Activated CD4-positive, alpha-beta T cell treated with anti-CD3 and anti-CD28 coated beads, Interleukin-2, amount 50 U/mL, for 24 hours (primary cell): ENCODE measurements at places on chromosomes 1 and 21.

DNA sequence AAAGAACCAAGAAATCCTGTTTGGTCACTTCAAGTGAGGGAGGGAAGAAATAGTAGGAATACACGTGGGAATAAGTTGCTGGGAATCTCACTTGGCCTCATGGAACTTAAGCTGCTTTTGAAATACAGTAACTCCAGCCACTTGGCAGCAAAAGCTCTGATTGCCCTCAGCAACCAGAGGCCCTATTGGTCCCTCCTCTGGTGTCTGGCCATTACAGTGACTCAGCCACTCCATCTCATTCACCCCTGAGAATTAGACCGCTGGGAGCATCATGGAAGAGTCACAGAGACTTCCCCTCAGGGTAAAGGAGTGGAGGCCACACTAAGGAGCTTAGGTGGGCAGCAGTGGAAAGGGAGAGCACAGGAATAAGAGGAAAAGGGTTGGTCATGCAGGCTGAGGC lies 99.6 kb downstream of the ELAVL4 start:
- DNase-seq = no peak

DNA sequence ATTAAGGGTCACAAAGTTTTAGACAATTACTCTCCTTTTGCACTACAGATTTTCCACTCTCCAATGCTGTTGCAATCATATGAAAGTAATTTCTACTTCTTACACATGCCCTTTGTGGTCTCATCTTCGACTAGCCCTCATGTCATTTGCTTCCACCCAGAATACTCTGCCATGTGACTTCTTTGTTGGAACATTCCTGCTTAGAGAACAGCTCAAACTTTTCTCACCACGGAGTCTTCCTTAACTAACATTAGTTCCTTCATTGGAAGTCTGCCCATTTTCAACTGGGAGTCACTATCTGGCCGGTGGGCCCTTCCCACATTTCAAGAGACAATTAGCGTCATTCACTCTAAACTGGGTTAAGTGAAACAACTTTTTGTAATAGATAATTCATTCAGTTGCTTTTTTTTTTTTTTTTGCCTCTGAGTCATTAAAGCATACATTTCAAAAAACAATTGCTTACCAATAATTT lies 142.6 kb upstream of the PALMD start:
- no peak for DNase-seq

DNA sequence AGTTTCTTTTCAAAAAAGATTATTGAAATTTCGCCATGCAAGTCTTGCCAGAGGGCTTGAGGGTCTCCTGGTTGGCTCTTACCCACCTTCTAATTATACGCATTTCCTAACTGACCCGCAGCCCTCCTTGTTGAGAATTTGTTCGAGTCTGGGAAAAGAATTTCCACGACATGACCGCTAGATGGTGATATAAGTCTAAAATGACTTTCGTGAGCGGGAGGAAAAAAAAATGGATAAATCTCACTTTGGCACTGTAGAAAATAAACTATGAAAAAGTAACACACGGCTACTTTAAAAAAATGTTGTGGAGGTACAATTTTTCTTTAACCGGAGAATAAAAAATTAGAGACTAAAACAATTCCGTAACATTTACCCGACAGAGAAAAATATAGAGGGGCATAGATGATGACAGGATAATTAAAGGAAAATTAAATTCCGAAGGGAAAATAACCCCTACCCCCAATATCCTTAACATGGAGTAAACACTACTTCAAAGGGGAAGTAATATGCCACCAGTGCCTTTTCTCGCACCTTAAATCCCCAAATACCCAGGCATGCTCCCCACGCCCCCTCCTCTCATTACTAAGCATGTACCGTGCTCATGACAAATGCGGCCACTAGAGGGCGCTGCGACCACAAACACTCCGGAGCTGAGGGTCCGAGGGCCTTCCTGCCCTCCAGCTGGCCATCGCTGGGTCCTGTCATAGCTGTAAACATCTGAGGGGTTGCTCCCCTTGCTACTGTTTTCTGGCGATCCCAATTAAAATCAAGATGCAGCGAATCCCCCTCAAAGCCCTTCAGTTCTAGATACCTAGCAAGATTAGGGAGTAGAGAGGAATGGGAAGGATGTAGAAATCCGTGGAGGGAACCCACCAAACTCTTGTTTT lies 266.9 kb downstream of the ASTN1 start:
- DNase-seq = no peak

- DNase-seq = no peak
These were observed 159.0 kb upstream of the COL6A1 start for GRCh38 chr21:45822429-45823099.

- no peak for DNase-seq
These were observed 47.6 kb downstream of the SERTAD4 start for GRCh38 chr1:210280221-210280620.

DNA sequence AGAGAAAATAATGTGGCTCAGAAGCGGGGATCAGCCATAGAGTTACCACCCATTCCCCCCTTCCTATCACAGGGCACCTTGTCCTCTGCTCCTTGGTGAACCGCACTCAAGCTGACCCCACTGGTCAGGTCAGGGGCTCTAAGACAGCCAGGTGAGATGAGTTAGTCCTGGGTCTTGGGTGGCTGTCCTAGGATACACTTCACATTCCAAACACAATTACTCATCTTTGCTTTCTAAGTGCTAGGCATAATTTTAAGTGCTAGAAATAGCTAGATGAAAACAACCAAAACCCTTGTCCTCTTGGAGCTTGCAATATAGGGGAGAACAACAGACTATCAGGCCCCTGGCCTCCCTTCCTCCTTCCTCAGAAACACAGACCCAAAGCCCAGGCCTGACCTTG lies 7.8 kb upstream of the MUTYH start:
- no peak for DNase-seq

GRCh38 chr1:177063648-177064047 lies 100.9 kb downstream of the ASTN1 start:
- DNase-seq = no peak

- DNase-seq = no peak
These were observed 416.0 kb downstream of the PCP4 start for GRCh38 chr21:40282912-40283886.

- no peak for DNase-seq
These were observed 23.6 kb upstream of the KIRREL1 start for GRCh38 chr1:157969697-157970485.
